ENCODE measurements at places on chromosomes 5 and 9.

DNA sequence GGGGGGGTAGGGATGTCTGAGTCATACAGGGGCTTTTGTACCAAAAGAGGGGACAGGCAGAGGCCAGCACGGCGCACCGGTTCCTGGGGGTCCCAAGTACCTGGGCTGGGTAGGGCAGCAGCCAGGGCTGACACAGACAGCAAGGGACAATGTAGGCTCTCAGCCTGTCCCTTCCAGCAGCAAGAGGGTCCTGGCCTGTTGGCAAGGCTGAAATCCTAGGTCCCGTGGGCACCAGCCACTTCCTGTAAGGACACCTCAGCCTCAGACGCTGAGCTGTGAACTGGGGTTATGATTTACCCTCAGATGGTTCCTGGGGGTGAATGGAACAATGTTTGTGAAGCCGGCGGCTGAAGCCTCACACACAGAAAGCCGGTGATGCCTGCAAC is 41.3 kb downstream of the NACC2 start:
- DNase-seq, result no peak

DNA sequence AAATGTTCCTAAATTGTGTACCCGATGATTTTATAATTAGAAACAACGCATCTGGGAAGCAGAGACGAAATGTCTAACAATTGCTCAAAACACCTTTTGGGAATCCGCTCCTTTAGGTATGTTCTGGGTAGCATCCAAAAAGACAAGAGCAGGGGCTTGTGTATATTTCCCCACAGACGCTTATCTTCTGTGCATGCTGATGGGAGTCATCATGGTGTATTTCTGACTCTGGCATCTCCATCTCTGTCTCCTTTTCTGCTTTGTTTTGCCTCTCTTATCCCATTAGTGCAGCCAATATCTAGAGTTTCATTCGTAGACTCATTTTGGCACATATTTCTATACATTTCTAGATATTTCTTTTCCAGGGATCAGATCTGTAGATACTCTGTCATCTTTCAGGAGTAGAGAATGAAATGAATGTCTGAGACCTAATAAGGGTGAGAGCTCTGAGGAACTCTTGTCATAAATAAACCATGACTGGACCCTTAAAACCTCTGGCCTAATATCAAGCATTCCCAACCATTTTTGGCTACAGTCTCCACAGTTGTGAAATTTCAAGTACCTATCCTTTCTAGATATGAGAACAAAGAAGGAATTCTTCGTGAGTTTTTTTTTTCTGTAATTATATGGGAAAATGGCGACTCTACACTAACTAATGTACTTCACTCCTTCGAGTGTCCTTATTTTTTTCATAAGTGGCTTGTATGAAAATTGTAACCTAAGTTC is 508.2 kb downstream of the ACTL7B start:
- DNase-seq, result no peak

GRCh38 chr9:2181792-2182191 is 166.6 kb downstream of the SMARCA2 start:
- no peak for DNase-seq

DNA sequence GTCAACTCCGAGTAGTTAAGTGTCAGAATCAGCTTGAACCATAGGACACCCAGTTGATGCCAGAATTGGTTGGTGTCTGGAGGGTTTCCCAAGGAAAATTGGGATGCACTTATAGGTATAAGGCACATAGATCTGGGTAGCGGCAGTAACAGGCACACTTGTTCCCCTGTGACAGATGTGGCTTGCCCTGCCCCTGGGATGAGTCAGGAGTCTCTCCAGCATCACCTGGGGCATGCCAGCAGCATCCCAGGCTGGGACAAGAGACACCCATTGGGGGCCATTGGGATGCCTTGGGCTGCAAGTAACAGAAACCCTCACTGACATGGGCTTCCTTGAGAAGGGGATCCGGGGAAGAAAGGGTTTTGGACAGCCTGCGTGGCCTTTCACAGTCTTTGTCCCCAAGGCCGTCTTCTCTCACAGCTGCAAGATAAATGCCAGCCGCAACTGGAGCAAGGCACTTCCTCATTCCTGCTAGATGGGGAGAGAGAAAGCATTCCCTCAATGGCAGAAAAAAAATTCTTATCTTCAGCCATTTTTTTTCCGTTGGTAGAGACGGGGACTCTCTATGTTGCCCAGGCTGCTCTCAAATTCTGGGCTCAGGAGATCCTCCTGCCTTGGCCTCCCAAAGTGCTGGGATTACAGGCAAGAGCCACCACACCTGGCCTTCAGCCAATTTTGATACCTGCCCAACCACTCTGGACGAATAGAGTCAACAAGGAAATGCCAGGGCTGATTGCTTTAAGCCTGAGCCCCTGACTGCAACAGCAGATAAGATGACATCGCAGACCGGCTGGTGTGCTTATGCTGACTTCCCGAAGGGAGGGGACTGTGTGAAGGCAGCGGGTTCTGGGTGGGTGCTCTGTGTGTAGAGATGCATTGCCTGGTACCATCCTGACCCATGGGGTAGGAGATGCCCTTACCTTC is 13.3 kb upstream of the RNF130 start:
- DNase-seq, result no peak

GRCh38 chr9:102209176-102209575 is 470.7 kb upstream of the GRIN3A start:
- no peak for DNase-seq

DNA sequence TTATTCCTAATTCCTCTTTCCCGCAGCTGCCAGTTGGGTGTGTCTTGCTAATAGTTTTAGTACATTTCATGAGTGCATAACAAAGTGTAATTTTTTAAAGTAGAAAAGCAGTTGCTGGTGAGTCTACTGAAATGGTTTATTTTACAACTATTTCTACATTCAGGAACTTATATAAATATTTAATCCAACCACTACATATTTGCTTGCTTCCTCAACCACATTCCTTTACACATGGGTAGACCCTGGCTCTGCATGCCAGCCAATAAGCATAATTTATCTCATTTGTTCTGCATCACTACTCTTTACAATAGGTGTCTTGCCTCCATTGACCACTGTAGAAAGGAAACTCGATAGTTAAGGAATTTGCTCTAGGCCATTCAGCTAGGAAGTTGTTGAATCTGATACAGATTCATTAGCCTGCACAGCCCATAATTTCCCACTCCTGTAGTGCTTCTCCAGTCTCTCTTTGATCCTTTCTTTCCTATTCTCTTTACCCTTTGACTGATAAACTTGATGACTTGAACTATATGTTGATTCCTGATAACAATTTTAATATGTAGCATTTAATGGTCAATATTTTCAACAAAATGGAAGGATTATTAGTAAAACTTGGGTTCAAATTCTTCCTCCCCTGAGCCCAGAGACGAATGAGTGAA is 342.5 kb upstream of the ACTBL2 start:
- no peak for DNase-seq

DNA sequence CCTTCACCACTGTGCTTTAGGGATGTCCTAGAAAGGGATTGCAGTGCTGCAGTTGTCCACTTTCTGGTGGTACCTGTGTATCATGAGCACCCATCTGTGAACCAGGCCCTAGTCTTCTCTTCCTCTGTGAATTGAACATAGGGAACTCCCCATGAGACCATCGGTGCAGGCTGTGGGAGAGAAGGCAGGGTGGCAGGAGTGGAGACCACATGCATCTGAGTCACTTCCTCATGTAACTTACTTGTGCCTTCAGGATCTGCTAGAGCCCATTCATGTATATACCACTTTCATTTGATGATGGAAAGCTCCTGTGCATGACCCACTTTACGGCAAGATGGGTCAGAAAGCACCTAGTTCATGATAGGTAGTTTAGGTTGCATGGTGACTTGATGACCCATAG is 478.1 kb upstream of the CDH9 start:
- DNase-seq, result no peak

GRCh38 chr9:113210815-113211214 is 10.3 kb downstream of the FKBP15 start:
- no peak for DNase-seq

GRCh38 chr5:17216974-17217492 is 398 bp upstream of the BASP1 start:
- peak; percentile 2 for DNase-seq

GRCh38 chr5:87751824-87752223 is 339.1 kb upstream of the CCNH start:
- no peak for DNase-seq

DNA sequence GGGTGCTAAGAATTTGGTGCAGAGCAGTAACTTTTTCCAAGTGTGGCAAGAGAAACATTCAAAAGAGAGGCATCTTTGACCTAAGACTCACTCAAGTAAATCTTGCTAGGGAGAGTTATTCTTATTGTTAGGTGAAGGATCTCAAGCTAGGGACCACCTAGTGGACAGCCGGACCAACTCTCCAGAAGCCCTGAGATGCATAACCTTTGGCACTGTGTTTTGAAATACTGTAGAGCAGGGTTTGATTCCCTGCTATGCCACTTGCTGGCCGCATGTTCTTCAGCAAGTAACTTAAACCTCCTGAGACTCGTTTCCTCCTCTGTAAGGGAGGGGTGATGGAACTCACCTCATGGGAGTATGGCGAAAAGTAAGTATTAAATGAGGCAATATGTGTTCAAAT is 336.1 kb upstream of the ADAMTSL1 start:
- no peak for DNase-seq
